Stomach (tissue), 19 donors: ENCODE measurements at places on chromosomes 7 and 10.

DNA sequence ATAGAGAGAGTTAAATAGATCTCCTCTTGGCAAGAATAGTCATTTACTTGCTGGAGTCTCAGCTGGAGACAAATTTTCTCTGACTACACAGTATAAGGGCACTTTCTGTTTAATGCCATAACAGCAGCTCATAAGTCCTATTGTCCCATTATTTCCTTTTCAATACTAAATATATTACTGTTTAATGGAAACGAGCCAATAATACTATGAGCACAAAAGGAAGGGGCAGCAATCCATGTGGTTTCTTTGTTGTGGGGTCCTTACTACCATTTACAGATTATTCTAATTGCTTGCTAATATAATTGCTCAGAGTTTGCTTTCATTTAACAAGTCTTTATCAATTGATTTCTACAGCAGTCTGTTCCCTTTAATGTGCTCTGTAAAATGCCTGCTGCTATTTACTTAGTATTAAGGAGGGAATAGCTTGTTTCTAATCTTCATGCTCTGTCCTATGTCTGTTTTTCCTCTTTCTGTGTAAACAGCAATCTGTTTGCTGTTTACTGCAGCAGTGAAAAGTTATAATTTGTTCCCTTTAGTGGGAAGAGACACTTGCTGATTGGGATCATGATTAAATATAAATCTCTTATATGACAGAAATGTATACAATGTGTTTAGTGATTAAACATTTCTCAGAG is 296.2 kb upstream of the SMIM30 start:
- H3K4me1 ChIP-seq: no peaks in the 10 kb centered on the region
- H3K36me3 ChIP-seq: no peaks in the 10 kb centered on the region
- no peaks in the 10 kb centered on the region for H3K27me3 ChIP-seq
- no peak overlapping the region for H3K4me3 ChIP-seq

GRCh38 chr7:155870334-155871180 is 58.3 kb upstream of the SHH start:
- no peak overlapping the region for H3K4me3 ChIP-seq
- DNase-seq: peak; percentile 24
- H3K27ac ChIP-seq: no peak overlapping the region
- H3K4me1 ChIP-seq: peaks cover 10% of the 10 kb centered on the region

GRCh38 chr7:151207804-151208203 is 2.5 kb downstream of the H2BK1 start:
- DNase-seq: no peak
- H3K27ac ChIP-seq: no peak overlapping the region
- no peaks in the 10 kb centered on the region for H3K4me1 ChIP-seq
- peaks cover 11% of the 10 kb centered on the region for H3K36me3 ChIP-seq

- H3K27ac ChIP-seq: no peak overlapping the region
- no peaks in the 10 kb centered on the region for H3K36me3 ChIP-seq
- H3K27me3 ChIP-seq: no peaks in the 10 kb centered on the region
- H3K4me1 ChIP-seq: no peaks in the 10 kb centered on the region
- no peak overlapping the region for H3K4me3 ChIP-seq
- DNase-seq: no peak
These were observed 245.5 kb downstream of the FOXP2 start for GRCh38 chr7:114660126-114660486.

DNA sequence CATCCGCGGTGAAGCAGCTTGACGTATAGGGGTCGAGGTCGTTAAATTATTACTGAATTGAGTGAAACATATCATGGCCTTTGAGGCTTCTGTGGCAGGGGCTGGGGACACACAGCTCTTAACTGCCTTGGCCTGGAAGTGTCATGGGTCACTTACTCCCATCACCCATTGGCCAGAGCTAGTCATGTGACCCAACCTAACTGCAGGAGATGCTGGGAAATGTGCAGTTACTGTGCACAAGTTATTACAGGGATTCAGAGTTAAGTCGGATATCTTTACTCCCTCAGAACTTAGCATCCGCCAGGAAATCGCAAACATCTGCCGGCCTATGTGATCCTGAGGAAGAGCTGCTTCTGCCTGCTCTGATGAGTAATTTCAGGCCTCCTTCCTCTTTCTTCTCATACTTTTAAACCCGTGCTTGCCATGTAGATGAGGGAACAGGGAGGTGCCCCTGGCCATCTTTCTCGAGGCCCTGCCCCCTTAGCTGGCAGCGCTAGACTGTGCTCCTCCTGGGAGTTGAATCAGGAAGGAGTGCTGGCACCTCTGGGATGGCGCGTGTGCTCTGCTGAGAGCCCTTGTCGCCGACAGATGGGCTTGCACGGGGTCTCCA is 203.6 kb downstream of the TCF7L2 start:
- H3K36me3 ChIP-seq: peaks cover 93% of the 10 kb centered on the region
- no peak overlapping the region for H3K27ac ChIP-seq
- H3K4me1 ChIP-seq: no peaks in the 10 kb centered on the region
- no peak overlapping the region for H3K4me3 ChIP-seq

DNA sequence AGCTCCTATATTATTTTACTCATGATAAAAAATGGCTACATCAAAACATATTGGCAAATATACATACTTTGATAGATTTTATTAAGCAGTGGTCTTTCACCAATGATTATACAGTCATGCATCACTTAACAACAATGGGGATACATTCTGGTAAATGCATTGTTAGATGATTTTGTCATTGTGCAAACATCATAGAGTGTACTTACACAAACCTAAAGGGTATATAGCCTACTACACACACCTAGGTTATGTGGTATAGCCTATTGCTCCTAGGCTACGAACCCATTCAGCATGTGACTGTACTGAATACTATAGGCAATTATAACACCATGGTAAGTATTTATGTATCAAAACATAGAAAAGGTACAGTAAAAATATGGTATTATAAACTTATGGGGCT is 98.9 kb upstream of the IL6 start:
- no peaks in the 10 kb centered on the region for H3K36me3 ChIP-seq
- no peak for DNase-seq
- H3K4me1 ChIP-seq: peaks cover 2% of the 10 kb centered on the region
- H3K27ac ChIP-seq: no peak overlapping the region
- H3K4me3 ChIP-seq: no peak overlapping the region

DNA sequence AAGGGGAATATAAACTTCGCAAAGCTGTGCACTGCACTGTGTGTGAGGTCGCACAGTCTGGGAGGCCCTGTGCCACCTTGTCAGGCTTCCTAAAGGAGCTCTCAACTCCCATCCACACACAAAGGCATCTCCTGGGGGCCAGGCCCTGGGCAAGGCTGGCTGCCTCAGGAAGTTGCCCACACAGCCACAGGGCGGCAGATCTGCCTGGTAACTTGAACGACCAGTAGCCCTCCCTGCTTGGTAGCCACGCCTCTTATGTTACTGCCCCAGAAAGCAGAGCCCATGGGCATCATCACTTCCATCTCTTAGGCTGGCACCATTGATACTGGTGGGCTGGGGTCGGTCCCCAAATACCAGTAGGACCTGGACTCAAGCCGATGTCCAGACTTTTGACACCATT is 82.8 kb downstream of the HECW1 start:
- H3K27ac ChIP-seq: no peak overlapping the region
- H3K36me3 ChIP-seq: no peaks in the 10 kb centered on the region
- peaks cover 3% of the 10 kb centered on the region for H3K27me3 ChIP-seq
- H3K4me1 ChIP-seq: no peaks in the 10 kb centered on the region
- DNase-seq: no peak

GRCh38 chr10:128489324-128490247 is 363.4 kb upstream of the MKI67 start:
- no peak overlapping the region for H3K4me3 ChIP-seq
- H3K4me1 ChIP-seq: no peaks in the 10 kb centered on the region
- no peak overlapping the region for H3K27ac ChIP-seq
- no peaks in the 10 kb centered on the region for H3K27me3 ChIP-seq
- H3K36me3 ChIP-seq: no peaks in the 10 kb centered on the region
- DNase-seq: no peak

DNA sequence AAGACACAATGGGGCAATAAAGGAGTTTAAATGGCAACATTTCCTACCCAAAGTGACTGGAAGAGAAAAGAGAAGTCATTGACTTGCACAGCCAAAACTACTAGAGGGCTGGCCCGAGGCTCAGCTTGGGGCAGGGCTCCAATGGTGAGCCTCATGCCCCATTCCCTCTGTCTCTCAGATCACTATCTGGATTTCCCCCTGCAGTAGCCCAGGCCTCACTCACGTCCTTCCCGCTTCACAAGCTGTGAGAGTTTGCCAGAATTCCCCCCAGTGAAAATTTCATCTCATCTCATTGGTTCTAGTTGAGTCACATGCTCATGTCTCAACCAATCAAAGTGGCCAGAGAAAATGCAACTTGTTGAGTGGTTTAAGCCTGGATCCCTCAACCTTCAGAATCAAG is 181.3 kb downstream of the WDR11 start:
- H3K36me3 ChIP-seq: no peaks in the 10 kb centered on the region
- peaks cover under 1% of the 10 kb centered on the region for H3K4me1 ChIP-seq
- no peak overlapping the region for H3K27ac ChIP-seq
- H3K4me3 ChIP-seq: no peak overlapping the region

DNA sequence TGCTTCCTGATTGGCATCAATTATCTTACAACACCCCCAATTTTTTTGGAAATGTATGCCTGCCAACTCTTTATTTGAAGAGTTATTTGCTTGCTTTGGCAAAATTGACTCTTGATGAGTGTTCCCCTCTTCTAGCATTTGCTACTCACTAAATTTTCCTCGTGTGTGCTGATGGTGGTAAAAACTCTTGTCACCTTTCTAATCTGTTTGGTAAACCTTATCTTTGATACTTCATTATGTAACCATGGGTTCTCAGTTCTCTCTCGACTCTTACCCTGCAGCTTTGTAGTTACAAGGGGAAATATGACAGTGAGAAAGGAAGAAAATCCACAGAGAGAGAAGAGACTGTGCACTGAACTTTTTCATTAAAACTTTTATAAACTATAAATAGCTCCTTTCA is 102.5 kb downstream of the CDK14 start:
- H3K4me1 ChIP-seq: peaks cover 35% of the 10 kb centered on the region
- H3K36me3 ChIP-seq: no peaks in the 10 kb centered on the region
- H3K27me3 ChIP-seq: no peaks in the 10 kb centered on the region
- H3K27ac ChIP-seq: no peak overlapping the region
- H3K4me3 ChIP-seq: no peak overlapping the region
- no peak for DNase-seq

GRCh38 chr10:58341947-58342346 is 7.1 kb downstream of the UBE2D1 start:
- H3K36me3 ChIP-seq: no peaks in the 10 kb centered on the region
- no peak overlapping the region for H3K27ac ChIP-seq
- no peak for DNase-seq
- no peaks in the 10 kb centered on the region for H3K4me1 ChIP-seq

DNA sequence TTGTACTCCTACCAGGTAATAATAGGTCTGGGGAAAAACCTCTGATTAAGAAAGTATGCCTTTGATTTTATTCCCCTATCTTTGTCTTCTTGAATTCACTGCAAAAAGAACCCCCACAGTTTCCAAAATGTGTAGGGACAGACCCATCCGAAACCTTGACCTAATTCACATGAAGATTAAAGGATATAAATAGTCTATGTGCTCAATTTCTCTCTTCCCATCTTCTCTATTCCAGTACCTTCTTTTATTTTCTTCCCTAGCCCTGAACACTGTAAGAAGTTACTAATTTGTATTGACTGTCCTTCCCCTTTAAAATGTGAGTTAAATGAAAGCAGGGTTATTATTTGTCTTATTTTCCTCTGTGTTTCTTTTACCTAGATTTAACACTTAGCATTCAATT is 135.3 kb downstream of the HBP1 start:
- H3K4me1 ChIP-seq: no peaks in the 10 kb centered on the region
- peaks cover 11% of the 10 kb centered on the region for H3K36me3 ChIP-seq
- no peak for DNase-seq
- no peak overlapping the region for H3K27ac ChIP-seq
- no peak overlapping the region for H3K4me3 ChIP-seq

GRCh38 chr10:104447331-104447730 is 93.7 kb downstream of the CFAP58 start:
- H3K27ac ChIP-seq: no peak overlapping the region
- H3K27me3 ChIP-seq: no peaks in the 10 kb centered on the region
- no peaks in the 10 kb centered on the region for H3K36me3 ChIP-seq
- H3K4me3 ChIP-seq: no peak overlapping the region
- H3K4me1 ChIP-seq: no peaks in the 10 kb centered on the region

- no peaks in the 10 kb centered on the region for H3K36me3 ChIP-seq
- no peak for DNase-seq
- H3K4me3 ChIP-seq: no peak overlapping the region
- no peaks in the 10 kb centered on the region for H3K4me1 ChIP-seq
- H3K27ac ChIP-seq: no peak overlapping the region
These were observed 19.9 kb upstream of the SEC61G start for GRCh38 chr7:54778696-54779540.

DNA sequence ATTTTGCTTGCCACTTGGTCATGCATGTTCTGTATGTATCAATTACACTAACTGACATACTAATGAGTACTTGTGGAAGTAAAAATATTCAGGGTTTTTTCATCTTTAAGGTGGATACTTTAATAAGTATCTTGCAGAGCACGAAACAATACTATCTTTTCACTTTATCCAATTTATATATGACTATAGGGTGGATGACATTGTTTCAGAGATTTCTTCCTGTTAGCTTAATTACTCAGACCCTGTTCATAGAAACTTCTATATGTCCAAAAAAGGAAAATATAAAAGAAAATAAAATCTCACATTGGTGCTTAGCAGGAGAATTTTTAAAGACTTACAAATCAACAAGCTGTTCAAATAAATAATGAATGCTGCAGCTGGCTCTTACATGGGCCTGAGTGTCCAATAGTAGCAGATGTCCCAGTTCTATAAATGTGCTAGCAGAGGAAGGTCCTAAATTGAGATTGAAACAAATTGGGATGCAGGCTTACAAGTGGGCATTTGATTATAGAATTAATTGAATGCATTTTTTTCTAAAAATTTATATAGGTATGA is 91.5 kb upstream of the THSD7A start:
- H3K27me3 ChIP-seq: no peaks in the 10 kb centered on the region
- no peaks in the 10 kb centered on the region for H3K36me3 ChIP-seq
- DNase-seq: no peak
- no peak overlapping the region for H3K4me3 ChIP-seq

- peaks cover 79% of the 10 kb centered on the region for H3K27me3 ChIP-seq
- H3K36me3 ChIP-seq: no peaks in the 10 kb centered on the region
- no peak overlapping the region for H3K27ac ChIP-seq
- H3K4me1 ChIP-seq: no peaks in the 10 kb centered on the region
These were observed 84.3 kb upstream of the INSIG1 start for GRCh38 chr7:155213385-155213784.

- H3K4me1 ChIP-seq: no peaks in the 10 kb centered on the region
- no peak overlapping the region for H3K4me3 ChIP-seq
- DNase-seq: no peak
- H3K27ac ChIP-seq: no peak overlapping the region
- peaks cover 4% of the 10 kb centered on the region for H3K36me3 ChIP-seq
These were observed 54.4 kb downstream of the CDCA7L start for GRCh38 chr7:21891291-21891690.
